NCI-H1092 treated with DMSO at 0.1 percent for 48 hours (cell line): ENCODE measurements at places on chromosomes 2 and 18.
A peak's percentile ranks its signal among the peaks of the same experiment; 100 is the strongest.

- no peak for DNase-seq
These were observed 97.7 kb upstream of the OTOS start for GRCh38 chr2:240238201-240238600.

DNA sequence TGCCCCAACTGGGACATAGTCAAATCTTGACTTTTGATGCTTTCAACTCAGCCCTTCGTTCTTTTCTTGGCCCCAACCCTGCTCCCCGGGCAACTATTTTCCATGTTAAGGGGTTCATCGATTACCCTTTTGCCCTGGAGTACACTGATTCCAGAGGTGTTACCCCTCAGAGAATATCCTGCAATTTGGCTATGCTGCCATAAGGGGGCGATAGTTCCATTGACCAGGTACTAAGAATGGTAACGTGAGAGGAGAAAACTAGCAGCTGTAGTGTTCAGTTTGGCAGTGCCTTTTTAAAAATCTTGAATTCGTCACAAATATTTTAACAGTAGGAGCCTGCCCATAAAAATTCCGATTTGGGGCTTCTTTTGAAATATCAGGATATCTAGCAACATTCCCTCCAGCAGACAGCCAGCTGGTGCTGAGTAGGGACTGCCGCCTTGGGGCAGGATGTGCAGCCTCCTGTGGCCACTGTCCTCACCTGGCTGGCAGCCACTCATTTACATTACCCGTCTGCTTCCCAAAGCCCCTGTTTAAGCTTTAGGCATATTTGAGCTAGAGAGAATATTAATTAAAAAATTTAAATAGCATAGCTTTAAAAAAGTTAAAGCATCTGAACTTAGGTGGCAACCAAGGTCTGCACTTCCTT, 146.3 kb upstream of the SKOR2 start:
- no peak for DNase-seq

- DNase-seq = no peak
These were observed 234.3 kb upstream of the CYRIA start for GRCh38 chr2:16899958-16900357.

DNA sequence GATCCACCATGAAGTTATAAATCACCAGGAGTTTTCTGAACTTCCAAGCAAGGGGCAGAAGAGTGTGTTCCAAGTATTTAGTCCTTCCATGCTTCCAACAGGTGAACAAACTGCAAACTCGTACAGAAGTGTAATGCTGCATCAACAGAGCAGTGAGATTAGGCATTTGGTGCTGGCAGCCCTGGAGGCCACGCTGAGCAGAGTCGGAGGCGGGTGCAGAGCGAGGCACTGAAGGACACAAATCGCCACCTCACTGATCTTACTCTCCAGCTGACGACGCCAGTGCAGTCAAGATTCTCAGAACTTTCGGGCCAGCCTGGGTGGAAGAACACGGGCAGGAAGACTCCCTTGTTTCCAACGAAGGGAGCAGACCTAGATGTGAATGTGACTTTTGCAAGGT, 39.2 kb downstream of the SERPINE2 start:
- DNase-seq = no peak

DNA sequence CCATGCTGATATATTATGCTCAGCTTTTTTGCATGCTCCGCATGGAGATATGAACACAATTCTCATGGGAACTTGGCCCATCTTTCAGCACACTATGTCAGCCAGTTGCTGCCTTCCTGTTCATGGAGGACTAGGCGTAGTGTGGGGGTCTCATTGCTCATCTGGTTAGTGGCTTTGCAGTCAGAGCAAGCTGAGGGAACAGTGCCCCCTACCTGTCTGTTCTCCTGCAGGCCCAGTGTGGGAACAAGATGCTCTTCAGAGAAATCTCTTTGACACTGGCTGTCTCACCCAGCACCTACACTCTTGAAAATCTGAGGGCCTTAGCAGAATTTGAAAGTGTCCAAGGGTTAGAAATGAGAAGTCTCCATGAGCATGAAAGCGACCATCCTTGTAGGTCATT, 47.1 kb downstream of the SPTBN1 start:
- DNase-seq = peak; percentile 24

DNA sequence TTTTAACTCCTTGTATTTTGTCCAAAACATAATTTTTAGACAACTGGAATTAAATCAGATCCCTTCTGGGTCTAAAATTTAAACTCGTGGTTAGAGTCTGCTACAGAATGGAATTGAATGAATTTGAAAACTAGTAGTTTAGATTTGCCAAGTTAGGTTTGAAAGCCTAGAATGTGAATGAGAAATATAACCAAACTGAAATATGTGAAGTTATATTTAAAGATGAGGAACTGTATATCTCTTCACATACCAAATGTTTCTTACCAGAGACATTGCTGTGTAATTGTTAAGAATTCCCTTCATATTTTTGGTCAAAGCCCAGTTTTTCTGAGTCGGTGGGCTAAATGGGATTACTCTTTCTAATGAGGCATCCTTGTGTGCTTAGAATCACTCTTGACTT, 74.2 kb downstream of the LPIN1 start:
- no peak for DNase-seq

DNA sequence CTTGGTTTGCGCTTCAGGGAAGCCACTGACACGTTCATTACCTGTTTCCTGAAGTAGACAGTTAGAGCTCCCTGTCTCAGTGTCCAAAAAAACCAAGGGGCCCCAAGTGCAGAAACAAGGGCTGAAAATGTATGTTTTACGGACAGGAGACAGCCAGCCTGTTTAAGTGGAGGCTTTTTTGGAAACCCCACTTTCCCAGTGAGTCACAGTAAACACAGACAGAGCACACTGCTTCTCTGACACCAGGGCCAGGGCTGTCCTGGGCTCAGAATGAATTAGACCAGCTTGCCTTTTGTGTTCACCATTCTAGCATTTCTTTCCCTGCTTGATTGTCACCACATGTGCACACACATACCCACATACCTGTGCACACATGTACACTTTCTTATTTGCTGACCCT, 128.6 kb downstream of the SH3RF3 start:
- no peak for DNase-seq

DNA sequence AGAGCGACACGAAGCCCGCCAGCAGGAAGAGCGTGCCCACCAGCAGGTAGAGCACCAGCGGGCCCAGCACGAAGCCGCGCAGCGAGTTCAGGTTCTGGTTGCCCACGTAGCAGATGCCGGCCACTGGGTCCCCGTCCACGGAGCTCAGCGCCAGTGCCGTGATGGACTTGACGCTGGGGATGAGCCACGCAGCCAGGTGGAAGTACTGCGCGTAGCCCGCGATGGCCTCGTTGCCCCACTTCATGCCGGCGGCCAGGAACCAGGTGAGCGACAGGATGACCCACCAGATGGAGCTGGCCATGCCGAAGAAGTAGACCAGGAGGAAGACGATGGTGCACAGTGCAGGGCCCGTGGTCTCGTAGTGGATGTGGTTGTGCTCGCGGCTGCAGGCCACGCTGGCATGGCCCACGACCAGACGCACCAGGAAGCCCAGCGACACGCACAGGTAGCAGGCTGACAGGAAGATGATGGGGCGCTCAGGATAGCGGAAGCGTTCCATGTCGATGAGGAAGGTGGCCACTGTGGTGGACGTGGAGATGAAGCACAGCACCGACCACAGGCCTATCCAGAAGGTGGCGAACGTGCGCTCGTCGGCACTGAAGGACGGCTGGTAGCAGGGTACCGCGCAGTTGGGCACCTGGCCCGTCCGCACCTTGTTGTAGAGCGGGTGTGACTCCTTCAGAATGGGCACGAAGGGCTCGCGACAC, 2.1 kb downstream of the FZD5 start:
- peak; percentile 48 for DNase-seq

DNA sequence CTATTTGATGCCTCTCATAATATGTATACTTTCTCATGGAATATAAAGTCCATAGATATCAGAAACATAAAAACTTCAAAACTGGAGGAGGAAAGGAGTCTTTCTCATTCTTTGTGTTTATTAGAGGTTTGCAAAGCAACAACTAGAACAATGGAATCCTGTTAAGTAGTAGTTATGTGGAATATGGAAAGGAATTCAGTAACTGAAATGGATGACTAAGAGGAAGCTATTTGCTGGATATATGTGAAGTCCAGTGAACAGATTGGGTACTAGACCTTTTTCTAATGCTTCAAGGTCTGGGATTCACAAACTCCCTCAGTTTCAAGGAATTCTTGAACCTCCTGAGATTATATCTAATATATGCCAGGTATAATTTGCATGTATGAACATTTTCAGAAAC, 353.6 kb upstream of the FANCL start:
- no peak for DNase-seq

DNA sequence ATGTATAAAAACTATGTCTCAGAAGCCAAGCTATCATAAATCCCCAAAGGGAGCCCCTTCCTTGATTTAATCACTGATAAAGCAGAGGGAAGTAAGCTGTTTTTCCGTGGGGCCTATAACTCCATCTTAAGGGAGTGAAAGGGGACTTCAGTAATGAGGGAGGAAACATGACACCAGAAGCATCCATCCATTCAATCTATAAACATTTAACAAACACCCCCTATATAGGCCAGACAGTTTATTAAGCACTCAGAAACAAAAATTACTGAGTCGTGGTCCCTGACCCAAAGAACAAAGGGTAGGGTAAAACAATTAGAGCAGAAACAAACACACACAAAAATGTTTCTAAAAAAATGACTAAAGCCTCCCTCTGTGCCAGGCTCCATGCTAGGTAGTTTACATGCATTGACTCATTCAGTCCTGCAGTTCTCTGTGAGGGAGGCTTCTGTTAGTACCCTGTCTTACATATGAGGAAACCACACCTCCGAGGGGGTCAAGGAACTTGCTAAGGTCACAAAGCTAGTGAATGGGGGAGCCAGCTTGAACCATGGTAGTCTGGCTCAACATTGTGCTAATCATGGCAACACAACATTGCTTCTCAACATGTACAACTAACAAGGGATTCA, 472.1 kb downstream of the CDH2 start:
- no peak for DNase-seq

DNA sequence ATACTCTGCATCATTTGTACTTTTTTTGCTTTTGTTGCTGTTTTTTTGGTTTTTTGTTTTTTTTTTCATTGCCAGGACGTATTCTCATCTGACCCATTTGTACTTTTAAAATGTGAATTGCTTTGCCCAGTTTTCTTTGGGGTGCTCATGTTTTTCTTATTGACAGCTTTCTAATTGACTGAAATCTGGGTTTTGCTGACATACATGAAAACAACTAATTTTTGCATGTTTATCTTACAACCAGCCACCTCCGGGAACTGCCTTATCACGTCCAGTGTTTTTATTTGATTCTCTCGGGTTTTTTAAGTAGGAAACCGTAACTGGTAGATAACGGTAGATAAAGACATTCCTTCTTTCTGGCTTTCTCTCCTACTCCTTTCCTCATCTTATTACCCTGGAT, 38.6 kb downstream of the SNORC start:
- no peak for DNase-seq

GRCh38 chr18:58605027-58606020, 23.6 kb downstream of the ALPK2 start:
- no peak for DNase-seq

GRCh38 chr2:190571686-190572085, 37.2 kb upstream of the NEMP2 start:
- no peak for DNase-seq

DNA sequence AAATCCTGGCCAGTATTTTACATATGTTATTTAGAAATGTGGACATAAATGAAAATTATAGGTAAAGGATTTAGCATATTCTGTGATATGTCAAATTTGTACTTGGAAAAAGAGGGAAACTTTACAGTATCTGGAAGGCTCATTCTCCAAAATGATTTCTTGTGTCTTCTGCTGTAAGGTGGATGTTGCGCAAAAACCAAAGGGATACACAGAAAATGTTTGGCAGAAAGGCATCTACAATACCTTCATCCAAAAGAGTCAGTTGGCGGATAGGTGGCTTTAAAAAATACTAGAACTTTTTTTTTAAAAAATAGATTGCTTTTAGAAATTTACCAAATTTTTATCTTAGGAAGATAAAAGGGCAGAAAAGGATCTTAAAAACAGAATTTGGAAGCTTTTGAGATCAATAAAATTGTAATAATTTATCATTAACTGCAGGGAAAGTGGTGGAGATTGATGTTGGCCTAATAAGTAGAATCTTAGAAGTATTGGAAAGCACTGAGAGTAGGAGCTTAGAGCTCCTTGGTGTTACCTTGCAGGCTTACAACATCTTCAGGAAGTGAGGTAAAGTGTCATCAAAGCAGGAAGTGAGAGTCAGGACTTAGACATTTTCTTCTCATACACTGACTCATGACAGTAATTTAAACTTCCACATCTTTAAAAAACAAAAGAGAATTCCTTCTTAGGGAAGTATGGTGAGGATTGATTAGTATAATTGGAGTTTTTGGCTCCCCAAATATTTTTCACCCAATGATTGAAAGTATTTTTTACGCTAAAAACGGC, 2.1 kb downstream of the NABP1 start:
- DNase-seq = no peak

DNA sequence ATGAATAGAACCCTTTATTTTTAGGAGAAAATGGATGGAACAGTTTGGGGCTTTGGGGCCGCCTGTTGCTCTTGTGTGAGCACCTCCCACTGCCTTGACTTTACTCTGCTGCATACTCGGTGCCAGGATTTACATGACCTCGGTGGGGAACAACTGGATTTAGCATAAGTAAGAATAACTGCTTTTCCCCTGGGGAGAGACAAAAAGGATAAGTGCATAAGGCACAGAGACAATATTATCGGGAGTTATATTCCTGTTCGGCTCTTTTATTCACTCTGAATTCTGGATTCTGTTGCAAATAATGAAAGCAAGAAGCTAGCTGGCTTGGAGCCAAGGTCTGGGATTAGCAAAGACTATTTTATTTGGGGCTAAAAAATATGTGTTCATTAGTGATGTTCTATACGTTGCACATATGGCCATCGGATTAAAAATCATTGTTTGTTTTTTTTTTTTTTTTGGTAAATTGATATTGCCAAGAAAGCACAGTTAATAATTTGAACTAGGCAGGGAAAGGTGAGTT, 69.8 kb downstream of the CYBRD1 start:
- DNase-seq = peak; percentile 58

- DNase-seq = no peak
These were observed 30.7 kb downstream of the SH2D6 start for GRCh38 chr2:85449214-85449588.

DNA sequence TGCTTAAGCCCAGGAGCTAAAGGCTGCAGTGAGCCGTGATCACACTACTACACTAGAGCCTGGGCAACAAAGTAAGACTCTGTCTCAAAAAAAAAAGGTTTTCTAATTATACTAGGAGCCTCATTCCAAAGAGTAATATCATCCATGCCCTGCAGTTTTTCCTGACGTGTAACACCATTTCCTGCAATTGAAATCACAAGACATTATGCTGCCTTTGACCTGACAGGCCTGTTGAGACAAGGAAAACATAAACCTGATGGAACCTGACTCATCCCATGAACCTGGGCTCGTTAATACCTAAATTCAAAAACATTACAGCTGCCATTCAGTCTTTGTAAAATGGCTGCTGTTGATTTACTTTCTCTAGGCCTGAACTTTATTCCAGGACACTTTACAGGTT, 58.7 kb upstream of the PEX13 start:
- no peak for DNase-seq
